Activated naive CD8-positive, alpha-beta T cell treated with anti-CD3 and anti-CD28 coated beads, Interleukin-2, amount 10 ng/mL, durations not matched to agents 7 days and 5 days (primary cell): ENCODE measurements at places on chromosomes 1 and 21.

DNA sequence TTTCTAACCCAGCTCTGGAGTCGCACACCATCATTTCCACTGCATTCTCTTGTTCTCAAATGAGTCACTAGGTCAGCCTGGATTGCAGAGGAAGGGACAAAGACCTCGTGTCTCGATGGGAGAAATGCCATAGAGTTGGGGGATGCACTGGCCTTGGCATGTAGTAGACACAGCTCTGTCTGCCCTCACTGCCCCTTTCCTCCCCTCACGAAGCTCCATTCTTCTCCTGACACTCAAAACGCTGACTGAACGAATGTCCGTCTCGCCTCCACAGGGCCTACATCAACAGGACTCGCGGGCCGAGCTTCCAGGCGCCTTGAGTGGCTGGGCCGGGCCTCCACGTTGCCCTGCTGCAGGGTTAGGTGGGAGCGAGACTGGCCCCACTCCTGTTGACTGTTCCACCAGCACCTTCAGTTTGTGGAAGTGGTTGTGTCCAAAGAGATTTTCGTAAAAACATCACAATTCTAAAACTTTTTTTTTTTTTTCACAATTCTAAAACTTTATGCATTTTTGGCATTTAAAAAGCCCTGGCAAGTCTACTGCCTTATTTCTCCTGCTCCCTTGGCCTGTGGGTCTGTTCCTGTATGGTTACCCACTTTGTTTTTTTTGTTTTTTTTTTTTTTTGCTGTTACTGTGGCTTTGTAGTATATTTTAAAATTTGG is 18.8 kb downstream of the PKNOX1 start:
- DNase-seq: no peak

- DNase-seq: no peak
These were observed 11.2 kb downstream of the CSDE1 start for GRCh38 chr1:114746450-114747121.

DNA sequence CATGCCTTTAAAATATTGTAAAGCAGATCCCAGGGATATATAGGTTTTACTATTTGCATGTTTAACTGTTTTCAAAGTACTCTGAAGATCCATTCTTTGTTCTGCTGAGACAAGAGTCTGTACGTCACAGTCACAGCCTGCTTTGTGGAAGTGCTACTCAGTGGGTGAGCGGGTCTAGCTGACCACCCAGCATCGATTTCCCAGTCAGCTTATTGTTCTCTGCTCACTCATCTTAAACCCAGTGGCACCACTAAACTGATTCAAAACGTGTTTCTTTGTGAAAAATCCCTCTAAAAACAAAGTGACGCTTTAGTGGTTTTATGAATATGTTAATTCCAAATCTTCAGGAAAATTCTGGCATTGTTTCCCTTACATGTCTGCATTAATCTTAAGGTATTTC is 12.4 kb downstream of the PLPP3 start:
- DNase-seq: no peak

GRCh38 chr21:33909756-33910155 is 5.8 kb downstream of the ATP5PO start:
- no peak for DNase-seq

- no peak for DNase-seq
These were observed 372 bp downstream of the SLC25A44 start for GRCh38 chr1:156194300-156194652.

DNA sequence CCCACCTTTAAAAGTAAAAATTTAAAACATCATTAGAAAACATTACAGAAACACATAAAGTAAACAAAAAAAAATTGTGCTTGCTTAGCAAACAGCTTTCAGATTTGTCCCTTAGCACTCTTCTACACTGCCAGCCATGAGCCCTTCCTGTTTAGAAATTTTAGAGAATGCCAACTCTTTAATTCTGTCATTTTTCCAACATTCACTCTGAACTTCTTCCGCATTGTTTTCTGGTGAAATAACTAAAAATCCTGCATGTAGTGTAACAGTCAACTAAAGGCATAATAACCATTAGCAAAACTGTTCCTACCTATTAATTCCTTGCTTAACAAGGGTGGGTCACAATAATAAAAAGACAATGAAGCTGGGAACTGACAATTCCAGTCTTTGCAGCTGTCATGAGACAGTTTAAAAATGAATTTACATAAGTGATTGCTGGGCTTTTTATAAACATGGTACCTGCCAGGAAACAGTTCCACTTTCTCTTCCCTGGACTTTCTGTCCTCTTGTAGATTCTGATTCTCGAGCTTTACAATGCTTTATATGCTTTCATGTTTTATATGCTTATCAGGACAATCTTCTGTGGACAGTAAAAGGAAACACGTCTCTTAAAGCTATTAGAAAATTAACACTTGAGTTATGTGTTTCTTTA is 19.0 kb downstream of the GNG12 start:
- no peak for DNase-seq

DNA sequence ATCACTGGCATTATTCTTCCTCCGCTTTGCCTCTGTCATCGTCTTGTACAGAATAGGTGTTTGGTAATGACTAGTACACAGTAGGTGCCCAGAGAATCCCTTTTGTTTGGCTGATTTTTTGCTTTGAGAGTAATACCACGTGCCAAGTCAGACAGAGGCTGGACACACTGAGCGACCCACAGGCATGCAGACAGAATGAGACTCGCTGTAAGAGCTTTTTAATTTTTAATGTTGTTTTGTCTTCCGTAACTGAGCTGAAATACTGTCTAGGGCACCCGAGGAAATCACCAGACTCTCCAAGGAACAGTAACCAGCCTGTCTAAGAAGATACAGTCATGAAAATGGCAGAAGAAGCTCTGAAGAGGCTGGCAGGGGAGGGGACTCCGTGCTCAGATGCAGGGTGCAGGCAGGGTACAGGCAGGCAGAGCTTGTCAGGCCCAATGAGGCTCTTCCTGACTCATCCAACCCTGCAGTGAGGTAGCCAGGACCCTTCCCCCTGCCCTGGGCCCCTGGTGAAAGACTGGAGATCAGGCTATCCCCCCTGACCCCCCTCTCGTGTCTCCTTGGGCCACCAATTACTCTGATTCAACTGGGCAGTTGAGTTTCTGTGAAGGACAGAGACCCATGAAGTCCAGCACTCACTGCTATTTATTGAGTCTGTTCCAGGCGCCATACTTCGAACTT is 60.1 kb upstream of the ECE1 start:
- no peak for DNase-seq
